ENCODE measurements at places on chromosomes 2 and 18.
A peak's percentile ranks its signal among the peaks of the same experiment; 100 is the strongest.

DNA sequence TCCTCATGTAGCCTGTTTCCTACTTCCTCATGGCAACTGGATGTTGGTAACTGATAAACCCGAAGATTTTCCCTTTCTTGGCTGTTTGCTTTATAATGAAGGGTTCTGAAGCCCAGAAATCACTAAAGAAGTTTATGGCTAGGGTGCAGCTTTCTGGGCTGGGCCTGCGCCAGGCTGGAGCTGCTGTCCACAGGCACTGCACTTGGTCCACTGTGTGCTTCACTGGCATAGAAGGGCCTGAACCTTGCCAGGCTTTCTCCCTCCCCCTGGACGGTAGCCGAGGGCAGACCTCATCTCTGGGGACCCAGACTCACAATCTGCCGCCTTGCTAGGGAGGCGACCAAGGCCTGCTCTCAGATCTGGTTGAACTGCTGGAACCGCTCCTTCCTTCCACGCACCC lies 133.3 kb upstream of the SPRED2 start:
- DNase-seq = no peak

GRCh38 chr2:219459460-219460311 lies 25.0 kb downstream of the SPEG start:
- peak; percentile 28 for DNase-seq

DNA sequence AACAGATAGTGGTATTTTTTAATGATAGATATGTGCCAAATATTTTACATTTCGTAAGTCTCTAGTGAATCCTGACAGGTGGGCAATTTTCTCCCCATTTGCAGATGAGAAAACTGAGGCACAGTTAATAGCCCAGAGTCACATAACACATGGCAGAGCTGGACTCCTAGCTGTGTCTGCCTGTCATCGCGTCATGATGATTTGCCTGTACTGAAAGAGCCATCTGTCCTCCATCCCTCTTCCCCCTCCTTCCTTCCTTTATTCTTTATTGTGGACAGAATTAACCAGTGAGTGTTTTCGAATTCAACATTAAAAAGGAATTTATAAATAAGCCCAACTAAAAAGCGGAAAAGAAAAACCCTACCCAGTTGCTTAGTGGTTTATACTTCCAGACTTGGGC lies 3.2 kb downstream of the DNAJB2 start:
- DNase-seq = no peak

GRCh38 chr2:200317975-200318374 lies 11.5 kb downstream of the SPATS2L start:
- DNase-seq = no peak

DNA sequence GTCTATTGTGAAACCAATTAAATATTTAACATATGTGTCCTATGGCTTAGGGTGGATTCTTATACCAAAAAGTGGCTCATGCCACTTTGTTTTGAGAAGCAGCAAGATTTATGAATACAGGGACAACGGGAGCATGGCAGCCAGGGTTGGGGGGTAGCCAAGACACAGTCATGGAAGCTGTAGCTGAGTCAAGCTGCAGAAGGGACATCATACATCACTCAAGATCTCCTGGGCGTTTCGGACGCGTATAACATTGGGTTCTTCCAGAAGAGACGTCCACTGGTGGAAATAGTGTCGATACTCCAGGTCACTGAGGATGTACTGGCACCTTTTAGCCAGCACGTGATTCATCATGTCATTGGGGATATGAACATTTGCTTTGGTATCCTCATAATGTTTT lies 152.7 kb downstream of the RIF1 start:
- no peak for DNase-seq

DNA sequence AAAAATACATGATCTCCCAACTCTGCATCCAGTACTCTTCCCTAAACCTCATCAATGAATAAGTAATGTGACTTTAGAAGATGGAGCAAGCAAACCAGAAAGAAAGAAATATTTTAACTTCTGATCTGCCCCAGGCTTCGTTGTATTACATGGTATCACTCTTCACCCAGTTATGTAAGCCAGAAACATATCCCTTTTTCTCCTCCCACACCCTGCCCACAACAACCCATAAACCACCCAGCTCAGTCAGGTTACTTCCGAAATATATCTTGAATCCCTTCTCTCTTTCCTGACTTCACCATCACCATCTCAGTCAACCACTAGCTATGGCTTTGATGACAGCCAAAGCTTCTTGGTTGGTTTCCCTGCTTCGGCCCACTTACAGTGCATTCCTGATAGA lies 295.8 kb upstream of the PARD3B start:
- DNase-seq = no peak
